Uterus (tissue), 4 donors: ENCODE measurements at places on chromosomes 7 and 10. TPM values are rescaled to one million over a fixed set of nuclear protein-coding genes. Genes with fewer than 3 reads are reported as not detected.

- no peaks in the 10 kb centered on the region for H3K4me1 ChIP-seq
- H3K4me3 ChIP-seq, result no peak overlapping the region
- no peak for DNase-seq
These were observed 41.6 kb upstream of the PTPRZ1 start for GRCh38 chr7:121831351-121831750.

The LRRC18 gene
- total RNA-seq, result not detected

GRCh38 chr7:65746398-65746669 lies 126.5 kb upstream of the VKORC1L1 start:
- H3K4me1 ChIP-seq, result no peaks in the 10 kb centered on the region
- DNase-seq, result no peak
- no peaks in the 10 kb centered on the region for H3K36me3 ChIP-seq
- no peak overlapping the region for H3K4me3 ChIP-seq
- no peaks in the 10 kb centered on the region for H3K27me3 ChIP-seq
- peak overlapping the region; percentile 74 for H3K27ac ChIP-seq

GRCh38 chr7:149310113-149310836 lies 48.3 kb downstream of the ZNF783 start:
- no peak overlapping the region for H3K27ac ChIP-seq
- DNase-seq, result no peak
- H3K27me3 ChIP-seq, result no peaks in the 10 kb centered on the region
- no peaks in the 10 kb centered on the region for H3K4me1 ChIP-seq
- H3K36me3 ChIP-seq, result no peaks in the 10 kb centered on the region
- no peak overlapping the region for H3K4me3 ChIP-seq

The CTNNA3 gene
- 1.5 TPM for total RNA-seq

DNA sequence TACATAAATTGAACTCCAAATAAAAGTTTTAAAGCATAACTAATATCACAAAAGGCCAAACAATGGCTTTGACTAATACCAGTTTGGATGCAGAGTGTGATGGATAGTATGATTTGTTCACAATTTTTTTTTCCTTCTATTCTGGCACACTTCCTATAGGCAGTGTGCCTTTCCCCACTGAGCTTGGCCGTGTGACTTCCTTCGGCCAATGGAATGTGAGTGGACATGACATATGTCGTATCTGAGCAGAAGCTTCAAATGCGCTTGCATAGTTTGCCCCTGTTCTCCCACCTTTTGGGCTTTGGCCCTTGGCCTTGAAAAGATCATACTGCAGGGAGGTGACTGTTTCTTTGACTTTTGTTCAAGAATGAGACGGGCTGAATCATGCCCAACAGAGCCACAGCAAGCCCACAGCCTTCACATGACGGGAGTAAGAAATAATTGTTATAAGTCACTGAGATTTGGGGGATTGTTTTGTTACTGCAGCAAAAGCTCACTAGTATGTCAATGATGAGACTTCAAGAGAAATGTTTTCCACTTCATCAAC lies 279.9 kb upstream of the NEBL start:
- DNase-seq, result no peak
- H3K27me3 ChIP-seq, result no peaks in the 10 kb centered on the region
- no peak overlapping the region for H3K4me3 ChIP-seq
- H3K36me3 ChIP-seq, result no peaks in the 10 kb centered on the region
- no peaks in the 10 kb centered on the region for H3K4me1 ChIP-seq
- H3K27ac ChIP-seq, result no peak overlapping the region

DNA sequence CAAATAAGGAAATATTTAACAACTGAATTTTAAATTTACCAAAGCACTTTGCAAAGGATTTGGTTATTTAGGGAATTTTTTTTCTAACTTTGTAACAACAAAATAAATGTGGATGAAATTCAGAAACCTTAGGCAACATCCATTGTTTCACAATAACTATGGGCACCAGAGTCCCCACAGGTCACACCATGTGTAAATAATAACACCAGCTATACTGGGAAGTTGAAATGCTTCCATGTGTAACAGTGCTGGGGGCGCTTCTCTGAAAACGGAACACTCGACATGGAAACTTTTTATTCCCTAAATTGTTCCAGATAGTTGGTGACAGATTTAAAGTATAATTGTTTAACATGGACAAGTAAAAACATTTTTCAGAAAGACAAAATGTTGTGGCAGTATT lies 818.6 kb downstream of the TNS3 start:
- no peak overlapping the region for H3K27ac ChIP-seq
- DNase-seq, result no peak
- no peaks in the 10 kb centered on the region for H3K4me1 ChIP-seq
